Left ventricle myocardium inferior (tissue), 1 donor: ENCODE measurements at places on chromosomes 1 and 21. TPM values are rescaled to one million over a fixed set of nuclear protein-coding genes. Genes with fewer than 3 reads are reported as not detected.

RBM11 gene
- 0.30 TPM for total RNA-seq

DIPK1A gene
- 5.0 TPM for total RNA-seq

OXCT2 gene
- total RNA-seq: 0.88 TPM

BRINP3 gene
- 5.4 TPM for total RNA-seq

CRYAA gene
- total RNA-seq: not detected

SPRR1B gene
- total RNA-seq: not detected

C8B gene
- not detected for total RNA-seq

- no peak for DNase-seq
These were observed 42.3 kb downstream of the UBE4B start for GRCh38 chr1:10074852-10075730.

DNA sequence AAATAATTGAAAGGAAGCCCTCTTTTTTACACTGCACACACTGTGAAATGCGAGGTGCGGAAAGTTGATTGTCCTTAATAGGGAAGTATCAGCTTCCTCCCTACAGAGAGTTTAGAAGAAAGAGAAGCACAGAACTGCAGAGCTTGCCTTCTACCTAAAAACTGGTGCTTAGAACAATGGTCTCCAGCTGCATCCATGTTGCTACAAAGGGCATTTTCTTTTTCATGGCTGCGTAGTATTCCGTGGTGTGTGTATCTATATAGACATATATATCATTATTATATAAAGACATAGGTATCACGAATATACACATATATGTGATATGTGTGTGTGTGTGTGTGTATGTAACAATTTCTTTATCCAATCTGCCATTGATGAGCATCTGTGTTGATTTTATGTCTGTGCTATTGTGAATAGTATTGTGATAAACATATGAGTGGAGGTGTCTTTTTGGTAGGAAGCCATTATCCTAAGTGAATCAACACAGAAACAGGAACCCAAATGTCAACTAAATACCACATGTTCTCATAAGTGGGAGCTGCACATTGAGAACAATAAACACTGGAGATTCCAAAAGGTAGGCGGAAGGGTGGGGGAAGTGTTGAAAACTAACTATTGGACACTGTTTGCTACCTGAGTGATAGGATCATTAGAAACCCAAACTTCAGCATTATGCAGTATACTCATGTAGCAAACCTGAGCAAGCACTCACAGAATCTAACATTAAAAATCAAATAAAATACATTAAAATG, 290.0 kb upstream of the RUNX1 start:
- no peak for DNase-seq

- DNase-seq: no peak
These were observed 171.0 kb downstream of the ZZZ3 start for GRCh38 chr1:77511440-77511840.

DNA sequence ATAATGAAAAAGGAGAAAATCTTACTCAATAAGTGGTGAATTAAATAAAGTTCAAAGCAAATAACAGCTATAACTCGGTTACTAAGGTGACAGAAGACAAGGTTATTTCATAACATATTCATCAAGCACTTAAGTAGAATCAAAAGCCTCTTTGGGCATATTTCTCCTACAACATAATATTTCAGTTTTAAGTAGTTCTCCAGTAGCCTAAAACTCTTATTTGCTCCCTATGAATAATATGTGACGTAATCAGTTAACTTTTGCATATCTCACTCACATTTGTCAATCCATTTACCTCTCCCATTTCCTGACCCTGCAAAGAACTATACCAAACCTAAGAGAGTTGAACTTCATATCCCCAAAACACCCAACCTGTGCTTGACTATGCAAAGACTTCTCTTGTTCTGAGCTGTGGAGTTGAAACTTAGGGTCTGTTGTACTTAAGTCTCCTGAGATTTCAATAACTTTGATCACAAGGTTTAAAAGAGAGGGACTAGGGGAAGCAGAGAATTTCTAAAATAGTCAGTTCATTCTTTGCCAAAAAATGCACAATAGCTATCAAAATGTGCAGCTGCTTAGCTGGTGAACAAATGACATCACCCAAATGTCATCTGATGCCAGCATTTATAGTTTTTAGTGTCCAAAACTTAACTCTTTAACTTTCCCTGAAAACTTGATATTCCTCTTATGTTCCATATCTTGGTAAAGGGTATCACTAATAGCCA, 37.2 kb downstream of the TTLL7 start:
- DNase-seq: no peak

GRCh38 chr1:170618421-170618820, 45.5 kb upstream of the PRRX1 start:
- DNase-seq: no peak

DNA sequence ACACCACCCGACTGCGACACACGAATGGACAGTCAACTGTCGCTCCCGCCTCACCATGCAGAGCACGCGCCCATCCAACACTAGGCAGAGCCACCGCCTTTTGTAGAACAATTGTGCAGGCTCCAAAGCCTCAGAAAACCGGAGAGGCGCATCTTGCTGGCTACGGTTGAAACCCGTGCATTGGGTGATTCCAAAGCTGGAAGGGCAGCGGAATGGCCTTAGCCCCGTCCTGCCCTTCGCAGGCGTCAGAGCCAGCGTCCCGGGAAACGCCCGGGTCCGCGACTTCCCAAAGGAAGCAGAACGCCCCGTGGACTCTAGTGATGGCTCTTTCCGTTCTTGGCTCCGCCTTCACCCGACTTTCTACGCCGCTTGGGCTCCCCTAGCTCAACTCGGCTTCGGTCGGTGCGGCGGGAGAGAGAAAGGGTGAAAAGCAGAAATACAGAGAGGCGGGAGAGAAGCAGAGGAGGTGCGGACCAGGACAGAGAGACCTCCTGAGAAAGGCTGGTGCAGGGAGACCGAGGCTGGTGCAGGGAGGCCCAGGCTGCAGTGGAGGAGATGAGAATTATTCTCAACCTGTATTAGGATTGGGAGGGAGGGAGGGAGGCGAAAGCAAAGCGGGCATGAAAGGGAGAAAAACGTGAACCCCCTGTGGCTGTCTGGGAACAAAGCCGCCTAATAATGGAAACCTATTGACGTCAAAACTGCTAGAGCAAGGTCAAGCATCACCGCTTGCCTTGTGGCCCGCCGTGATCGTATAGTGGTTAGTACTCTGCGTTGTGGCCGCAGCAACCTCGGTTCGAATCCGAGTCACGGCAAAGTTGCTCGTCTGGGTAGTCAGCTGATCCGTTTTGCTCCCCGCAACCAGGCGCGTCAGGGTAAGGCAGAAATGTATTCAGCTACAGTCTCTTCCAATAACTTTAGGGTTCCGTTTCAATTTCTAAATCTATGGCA, 99.5 kb downstream of the PRKAB2 start:
- no peak for DNase-seq

- DNase-seq: peak; percentile 65
These were observed 543 bp upstream of the EPHB2 start for GRCh38 chr1:22709891-22710700.

DNA sequence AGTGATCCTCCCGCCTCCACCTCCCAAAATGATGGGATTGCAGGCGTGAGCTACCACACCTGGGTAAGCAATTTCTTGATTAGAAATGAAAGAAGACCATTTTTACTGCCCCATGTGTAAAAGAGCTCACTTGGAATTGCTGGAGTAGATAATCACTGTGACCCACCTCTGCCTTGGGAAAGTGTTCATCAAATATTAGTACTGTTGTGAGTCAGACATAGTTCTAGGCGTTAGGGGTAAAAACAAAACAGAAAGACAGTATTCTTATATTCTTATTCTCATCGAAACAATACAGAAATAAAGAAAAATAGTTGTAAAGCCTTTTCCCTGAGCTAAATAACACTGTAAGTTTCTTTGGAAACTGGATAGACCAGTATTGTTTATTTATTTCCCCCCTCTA, 36.2 kb downstream of the CELF3 start:
- DNase-seq: no peak

DNA sequence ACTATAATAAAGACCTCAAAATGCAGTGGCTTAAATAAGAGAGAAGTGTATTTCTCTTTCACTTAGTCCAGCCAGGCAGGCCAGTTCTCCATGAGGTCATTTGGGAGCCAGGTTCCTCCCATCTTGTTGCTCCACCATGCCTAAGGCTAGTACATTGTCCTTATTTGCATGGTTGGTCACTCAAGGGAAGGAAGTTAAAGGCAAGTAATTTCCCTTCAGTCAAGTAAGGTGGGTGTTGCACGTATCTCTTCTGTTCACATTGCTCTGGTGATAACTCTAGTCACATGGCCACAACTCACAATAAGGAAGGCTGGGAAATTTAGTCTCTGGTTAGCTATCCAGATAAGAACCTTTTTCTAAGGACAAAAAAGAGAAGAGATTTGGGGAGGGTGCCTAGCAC, 27.2 kb upstream of the TADA1 start:
- no peak for DNase-seq

DNA sequence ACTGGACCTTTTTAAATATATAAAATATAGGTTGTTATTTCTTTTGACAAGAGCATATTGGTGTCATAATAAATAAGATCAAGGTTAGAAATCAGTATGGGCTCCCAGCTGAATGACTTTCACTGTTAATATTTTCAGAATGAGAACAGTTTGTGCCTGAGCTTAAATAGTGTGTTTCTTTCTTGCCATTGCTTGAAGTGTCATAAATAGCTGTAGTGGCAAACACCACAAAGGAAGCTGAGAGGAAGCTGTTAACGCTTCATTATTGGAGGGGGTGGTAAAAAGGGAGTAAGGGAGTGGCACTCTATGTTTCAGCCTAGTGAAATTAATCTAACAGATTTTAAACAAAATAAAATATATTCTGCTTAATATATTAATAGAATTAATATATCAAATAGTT, 1089.8 kb upstream of the NCAM2 start:
- no peak for DNase-seq

GRCh38 chr1:230708631-230709580, 5.0 kb downstream of the AGT start:
- peak; percentile 40 for DNase-seq

- no peak for DNase-seq
These were observed 188.6 kb downstream of the FCRL5 start for GRCh38 chr1:157363660-157364140.

DNA sequence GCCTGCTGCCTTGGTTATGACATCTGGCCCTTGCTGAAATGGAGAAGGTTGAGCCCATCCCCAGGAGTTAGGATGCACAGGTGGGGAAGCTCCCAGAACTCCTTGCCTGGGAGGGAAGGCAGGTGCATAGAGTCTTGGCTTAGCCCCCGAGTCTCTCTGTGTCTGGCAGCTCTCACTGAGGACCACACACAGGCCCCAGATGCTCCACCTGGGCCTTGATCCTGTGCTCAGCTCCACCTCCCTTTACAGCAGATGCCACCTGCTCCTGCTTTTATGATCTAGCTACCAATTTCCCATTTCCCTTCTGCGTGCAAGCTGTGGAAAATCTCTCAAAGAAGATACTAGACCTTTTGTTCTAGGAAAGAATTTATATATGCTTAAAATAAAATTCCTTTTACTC, 28.8 kb upstream of the KCNJ6 start:
- no peak for DNase-seq

GRCh38 chr1:205543351-205544301, 39.2 kb downstream of the CDK18 start:
- peak; percentile 77 for DNase-seq

DNA sequence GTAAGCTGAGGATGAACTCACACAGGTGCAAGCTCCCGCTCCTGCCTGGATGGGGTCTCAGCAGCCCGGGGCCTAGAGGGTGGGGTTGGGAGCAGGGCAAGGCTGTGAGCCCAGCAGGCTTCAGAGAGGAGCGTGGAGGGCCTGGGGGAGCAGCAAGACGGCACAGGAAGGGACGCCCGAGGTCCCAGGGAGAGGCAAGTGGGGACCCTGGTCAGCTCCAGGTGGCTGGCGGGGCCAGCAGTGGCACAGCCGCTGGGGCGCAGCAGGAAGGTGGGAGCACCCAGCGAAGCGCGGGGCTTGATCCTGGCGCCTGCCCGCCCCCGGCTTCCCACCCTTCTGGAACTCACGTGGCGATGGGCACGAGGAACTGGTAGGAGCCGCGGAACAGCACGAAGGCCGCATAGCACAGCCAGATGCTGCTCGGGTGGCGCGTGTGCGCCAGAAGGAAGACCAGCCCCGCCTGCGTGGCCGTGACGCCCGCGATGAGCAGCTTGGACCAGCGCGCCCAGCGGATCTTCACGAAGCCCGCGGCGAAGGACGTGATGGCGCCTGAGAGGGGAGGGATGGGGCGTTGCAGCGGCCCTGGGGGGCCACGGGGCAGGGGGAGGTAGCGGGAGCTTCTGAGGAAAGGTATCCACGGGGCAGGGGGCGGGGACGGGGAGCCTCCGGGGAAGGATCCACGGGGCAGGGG, 11.7 kb downstream of the SLC19A1 start:
- DNase-seq: peak; percentile 7

DNA sequence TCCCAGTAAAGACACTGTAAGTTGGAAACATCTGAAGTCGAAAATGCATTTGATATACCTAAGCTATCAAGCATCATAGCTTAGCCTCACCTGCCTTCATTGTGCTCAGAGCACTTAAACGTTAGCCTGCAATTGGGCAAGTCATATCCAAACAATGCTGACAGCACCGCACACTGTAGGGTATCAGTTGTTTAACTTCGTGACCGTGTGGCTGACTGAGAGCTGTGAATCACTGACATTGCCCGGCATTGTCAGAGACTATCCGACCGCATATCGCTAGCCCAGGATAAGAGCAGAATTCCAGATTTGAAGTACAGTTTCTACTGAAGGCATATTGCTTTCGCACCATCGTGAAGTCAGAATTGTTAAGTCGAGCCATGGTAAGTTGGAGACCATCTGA, 41.5 kb downstream of the GALNT2 start:
- DNase-seq: no peak

DNA sequence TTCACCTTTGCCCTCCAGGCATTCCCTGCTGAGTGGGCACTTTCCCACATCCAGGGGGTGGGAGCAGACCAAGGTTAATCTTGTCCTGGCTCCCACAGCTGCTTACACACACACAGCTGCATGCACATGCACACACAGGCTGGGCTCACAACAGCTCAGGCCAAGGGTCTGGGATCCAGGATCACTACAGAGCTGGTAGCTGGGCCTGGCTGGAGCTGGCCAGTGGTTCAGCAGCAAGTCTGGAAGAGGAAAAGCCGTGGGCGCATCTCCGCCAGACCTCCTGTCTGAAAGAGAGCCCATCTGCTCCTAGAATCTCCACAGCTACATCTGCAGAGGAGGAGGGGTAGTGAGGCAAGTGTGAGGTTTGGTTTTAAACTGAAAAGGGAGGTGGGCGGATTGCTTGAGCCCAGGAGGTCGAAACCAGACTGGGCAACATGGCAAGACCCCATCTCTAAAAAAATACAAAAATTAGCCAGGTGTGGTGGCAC, 3.8 kb downstream of the CDK18 start:
- no peak for DNase-seq

DNA sequence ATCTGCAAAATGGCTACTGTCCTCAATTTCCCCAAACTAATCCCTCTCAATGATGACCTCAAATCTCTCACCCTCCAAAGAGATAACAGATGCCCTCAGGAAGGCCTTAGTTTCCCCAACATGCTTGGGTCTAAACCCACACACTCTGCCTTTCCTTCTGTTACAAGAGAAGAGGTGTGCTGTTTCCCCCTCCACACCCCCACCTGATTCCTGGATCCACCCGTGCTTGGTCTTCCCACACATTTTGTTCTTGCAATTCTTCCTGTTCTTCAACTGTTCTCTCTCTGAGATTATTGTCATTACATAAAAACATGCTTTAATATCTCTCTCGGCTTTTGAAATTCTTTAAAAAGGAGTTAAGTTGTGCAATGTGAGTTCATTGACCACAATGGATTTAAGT, 5.7 kb upstream of the CBR3 start:
- no peak for DNase-seq
